Endodermal cell (in vitro differentiated cells): ENCODE measurements at places on chromosomes 13 and 19. TPM values are rescaled to one million over a fixed set of nuclear protein-coding genes. Genes with fewer than 3 reads are reported as not detected.

MBNL2 gene
- total RNA-seq, result 1.7 and 1.8 TPM in 2 replicates

GRCh38 chr13:110047496-110047895 is 259.5 kb downstream of the COL4A1 start:
- DNase-seq, result no peak
- H3K4me3 ChIP-seq, result no peak overlapping the region
- no peaks in the 10 kb centered on the region for H3K27me3 ChIP-seq
- H3K4me1 ChIP-seq, result no peaks in the 10 kb centered on the region
- H3K36me3 ChIP-seq, result no peaks in the 10 kb centered on the region
- no peak overlapping the region for H3K27ac ChIP-seq

GRCh38 chr19:58551123-58551497 is 3.8 kb downstream of the CHMP2A start:
- peaks cover 4% of the 10 kb centered on the region for H3K4me1 ChIP-seq
- no peaks in the 10 kb centered on the region for H3K27me3 ChIP-seq
- peaks cover 82% of the 10 kb centered on the region for H3K36me3 ChIP-seq
- no peak overlapping the region for H3K4me3 ChIP-seq
- DNase-seq, result no peak

DNA sequence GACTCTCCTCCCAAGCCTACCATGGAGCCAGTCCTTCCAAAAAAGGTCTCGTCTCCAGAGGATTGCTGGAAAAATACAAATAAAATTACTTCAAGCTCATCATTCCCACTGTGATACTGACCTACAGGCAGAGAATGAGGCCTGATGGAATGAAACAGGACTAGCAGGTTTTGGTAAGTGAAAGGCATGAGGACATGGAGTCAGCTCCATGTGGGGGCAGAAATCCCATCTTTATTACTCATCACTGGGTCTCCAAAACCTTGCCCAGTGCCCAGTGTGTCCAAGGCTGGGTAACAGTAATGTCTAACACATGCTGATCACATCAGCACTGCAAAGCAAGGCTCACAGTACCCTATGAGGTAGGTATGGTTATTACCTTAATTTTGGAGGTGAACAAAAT is 235.4 kb downstream of the DNAJC15 start:
- H3K27me3 ChIP-seq, result no peaks in the 10 kb centered on the region
- no peak overlapping the region for H3K27ac ChIP-seq
- H3K36me3 ChIP-seq, result no peaks in the 10 kb centered on the region
- peaks cover 9% of the 10 kb centered on the region for H3K4me1 ChIP-seq
- H3K4me3 ChIP-seq, result no peak overlapping the region
- DNase-seq, result no peak

ZNF430 gene
- 11.6 and 14.6 TPM in 2 replicates for total RNA-seq

DNA sequence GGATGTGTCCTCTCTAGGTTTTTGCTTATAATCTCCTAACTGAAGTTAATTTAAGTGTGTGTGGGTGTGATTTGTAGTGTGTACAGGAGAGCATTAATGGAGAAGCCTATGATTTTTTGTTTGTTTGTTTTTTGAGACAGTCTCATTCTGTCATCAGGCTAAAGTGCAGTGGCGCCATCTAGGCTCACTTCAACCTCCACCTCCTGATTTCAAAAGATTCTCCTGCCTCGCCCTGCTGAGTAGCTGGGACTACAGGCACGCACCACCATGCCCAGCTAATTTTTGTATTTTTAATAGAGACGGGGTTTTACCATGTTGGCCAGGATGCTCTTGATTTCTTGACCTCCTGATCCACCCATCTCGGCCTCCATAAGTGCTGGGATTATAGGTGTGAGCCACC is 20.6 kb downstream of the ZNF701 start:
- peak; percentile 67 for DNase-seq
- no peak overlapping the region for H3K27ac ChIP-seq
- no peak overlapping the region for H3K4me3 ChIP-seq
- H3K36me3 ChIP-seq, result peaks cover 49% of the 10 kb centered on the region
- no peaks in the 10 kb centered on the region for H3K27me3 ChIP-seq

DNA sequence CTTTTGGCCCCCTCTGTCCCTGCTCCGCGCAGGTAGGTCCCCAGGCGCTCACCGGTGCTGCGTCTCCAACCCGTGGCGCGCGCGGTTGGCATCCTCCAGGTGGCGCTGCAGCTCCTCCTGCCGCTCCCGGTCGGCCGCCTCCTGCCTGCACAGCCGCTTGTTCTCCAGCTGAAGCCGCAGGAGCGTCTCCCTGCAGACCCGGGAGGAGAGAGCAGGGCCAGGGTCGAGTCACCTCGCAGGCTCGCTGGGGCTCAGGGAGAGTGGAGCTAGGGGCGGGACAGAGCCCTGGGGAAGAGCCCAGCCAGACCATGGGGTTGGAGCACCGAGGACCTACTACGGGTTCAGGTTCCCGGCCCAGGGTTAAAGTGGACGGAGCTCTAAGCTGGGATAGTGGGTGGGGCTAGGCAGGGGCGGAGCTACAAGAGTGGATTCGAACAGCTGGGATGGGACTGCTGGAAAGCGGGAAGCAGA is 9.3 kb downstream of the HOOK2 start:
- peak; percentile 95 for DNase-seq
- no peaks in the 10 kb centered on the region for H3K27me3 ChIP-seq
- no peaks in the 10 kb centered on the region for H3K4me1 ChIP-seq
- peak overlapping the region; percentile 82 for H3K4me3 ChIP-seq
- H3K36me3 ChIP-seq, result peaks cover 10% of the 10 kb centered on the region
- no peak overlapping the region for H3K27ac ChIP-seq
